SHP77 (cell line): ENCODE measurements at places on chromosomes 2 and 18.

DNA sequence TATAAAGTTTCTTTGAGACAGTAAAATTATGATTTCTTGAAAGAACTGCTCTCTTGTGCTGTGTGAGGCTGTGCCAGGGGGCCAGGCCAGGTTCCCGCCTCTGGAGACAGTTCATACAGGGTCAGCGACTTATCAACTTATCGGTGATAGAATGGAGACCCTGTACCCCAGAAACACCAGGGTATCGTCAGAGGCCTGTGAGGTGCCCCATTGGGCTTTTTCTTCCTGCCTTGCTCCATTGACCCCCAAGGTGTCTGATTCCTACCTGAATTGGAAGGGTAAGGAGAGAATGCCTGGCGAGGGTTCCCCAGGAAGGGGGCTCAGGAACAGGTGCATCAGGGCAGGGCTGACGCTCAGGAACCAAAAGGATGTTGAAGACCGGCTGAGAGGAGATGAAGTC, 4.3 kb downstream of the DLX1 start:
- DNase-seq: no peak

GRCh38 chr2:142877216-142877838, at the start of gene KYNU:
KYNU (plus strand) TSS chr2:142877664; CDS start chr2:142885368, 7,704 bp downstream.
- no peak for DNase-seq

- no peak for DNase-seq
These were observed 188.3 kb downstream of the ETAA1 start for GRCh38 chr2:67585400-67585799.

DNA sequence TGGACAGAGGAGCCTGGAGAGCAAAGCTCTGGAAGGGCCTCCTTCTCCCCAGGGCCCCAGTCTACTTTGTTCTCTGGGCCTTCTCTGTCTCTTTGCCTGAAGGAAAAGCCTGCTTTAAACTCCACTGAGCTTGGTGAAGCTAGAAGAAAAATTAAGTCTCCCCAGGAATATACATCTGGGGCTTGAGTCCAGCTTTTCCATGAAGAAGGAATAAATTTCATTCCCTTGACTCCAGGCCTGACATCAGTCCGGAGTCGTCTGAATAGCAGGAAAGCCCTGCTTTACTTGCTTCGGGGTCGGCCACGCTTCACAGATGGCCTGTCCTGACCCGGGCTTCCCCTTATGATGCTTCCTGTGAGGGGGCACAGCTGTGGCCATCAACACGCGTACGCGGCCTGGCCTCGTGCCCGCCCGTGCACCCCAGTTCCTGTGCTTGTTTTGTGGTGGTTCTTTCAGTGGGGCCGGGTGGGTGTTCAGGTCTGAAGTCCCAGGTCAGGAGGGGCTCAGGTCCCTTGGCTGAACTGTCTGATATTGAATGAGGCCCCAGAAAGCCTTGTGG, 73.6 kb downstream of the ACOXL start:
- DNase-seq: no peak

GRCh38 chr2:136281281-136282114, 163.5 kb upstream of the CXCR4 start:
- DNase-seq: no peak

DNA sequence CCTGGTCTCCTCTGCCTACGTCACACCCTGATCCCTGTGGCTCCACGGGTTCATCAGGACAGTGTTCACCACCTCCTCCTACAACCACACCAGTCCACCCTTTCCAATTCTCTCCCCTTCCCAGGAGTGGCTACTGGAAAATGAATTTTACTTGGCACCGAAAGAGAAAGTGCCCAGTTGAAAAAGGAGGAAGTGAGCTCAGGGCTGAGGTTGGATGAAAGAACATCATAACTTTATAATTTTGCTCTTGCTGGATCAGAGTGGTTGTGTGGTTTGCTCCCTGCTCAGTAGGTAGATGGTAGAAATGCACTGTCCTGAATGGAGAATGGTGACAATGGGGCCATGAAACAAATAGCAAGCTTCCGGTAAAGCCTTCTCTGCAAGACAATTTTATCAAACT, 140.3 kb upstream of the DDX18 start:
- DNase-seq: no peak

DNA sequence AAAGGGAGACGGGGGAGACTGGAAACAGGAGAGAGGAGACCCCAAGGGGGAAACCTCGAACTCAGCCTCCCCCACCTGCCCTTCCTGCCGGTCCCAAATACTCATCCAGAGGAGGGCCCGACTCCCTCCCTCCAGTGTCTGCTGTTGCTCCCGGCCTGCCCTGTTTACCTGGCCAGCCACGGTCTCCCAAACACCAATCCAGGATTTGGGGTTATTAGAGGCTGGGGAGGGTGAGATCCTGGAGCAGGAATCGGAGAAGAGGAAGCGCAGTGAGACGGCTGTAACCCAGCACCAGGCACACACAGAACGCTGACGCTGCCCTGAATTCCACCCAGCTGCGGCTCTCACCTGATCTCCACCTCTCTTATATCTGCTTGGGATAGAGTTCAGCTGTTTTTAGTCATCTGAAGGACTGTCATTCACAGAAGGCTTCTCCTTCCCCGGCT, 213.0 kb downstream of the TNS1 start:
- no peak for DNase-seq

GRCh38 chr2:96233880-96234316, 25.3 kb upstream of the STARD7 start:
- no peak for DNase-seq

DNA sequence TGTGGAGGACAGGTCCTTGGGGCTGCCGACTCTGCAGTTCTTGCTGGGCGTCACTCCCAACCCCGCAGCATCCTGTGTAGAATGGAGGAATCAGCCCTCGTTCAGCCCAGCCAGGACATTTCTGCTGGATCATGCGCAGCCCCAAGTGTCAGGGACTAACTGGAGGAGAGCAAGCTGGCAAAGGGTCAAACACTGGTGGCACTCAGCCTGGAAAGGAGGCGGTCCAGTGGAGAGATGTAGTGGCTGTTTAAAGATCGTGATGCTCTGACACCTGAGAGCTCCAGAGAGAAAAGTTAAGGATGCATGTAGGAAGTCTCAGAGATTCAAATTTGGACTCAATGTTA, 63.6 kb upstream of the SH3RF3 start:
- no peak for DNase-seq

DNA sequence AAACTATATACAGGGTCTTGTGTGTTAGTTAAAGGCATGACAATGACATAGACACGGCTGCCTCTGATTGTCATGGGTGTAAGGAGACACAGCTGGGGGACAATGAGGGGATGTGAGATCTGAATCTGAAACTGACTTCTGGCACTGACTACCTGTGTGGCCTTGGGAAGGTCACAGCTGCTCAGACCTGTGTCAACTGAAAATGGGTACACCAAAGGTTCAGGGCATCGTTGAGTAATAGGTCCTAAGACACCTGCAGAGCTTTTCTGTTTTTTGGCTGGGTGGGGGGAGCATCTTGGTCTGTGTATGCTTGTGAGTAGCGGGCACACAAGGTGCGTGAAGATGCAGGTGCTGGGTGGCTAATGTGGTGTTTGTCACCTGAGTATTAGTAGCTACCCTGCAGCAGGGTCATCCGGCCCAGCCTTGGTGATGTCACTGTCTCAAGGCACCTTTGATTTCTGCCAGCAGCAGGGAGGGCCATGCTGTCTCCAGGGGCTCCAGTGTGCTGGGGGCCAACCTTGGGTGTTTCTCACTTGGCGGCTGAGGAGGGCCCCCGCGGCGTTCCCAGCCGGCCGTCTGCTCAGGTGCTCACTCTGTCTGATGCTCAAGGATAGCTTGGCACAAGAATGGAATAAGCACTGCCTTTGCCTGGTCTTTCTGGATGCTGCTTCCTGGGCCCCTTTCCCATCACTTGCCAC, 53.1 kb upstream of the HS6ST1 start:
- no peak for DNase-seq

GRCh38 chr2:57084697-57085281, 901.0 kb downstream of the CCDC85A start:
- DNase-seq: no peak

DNA sequence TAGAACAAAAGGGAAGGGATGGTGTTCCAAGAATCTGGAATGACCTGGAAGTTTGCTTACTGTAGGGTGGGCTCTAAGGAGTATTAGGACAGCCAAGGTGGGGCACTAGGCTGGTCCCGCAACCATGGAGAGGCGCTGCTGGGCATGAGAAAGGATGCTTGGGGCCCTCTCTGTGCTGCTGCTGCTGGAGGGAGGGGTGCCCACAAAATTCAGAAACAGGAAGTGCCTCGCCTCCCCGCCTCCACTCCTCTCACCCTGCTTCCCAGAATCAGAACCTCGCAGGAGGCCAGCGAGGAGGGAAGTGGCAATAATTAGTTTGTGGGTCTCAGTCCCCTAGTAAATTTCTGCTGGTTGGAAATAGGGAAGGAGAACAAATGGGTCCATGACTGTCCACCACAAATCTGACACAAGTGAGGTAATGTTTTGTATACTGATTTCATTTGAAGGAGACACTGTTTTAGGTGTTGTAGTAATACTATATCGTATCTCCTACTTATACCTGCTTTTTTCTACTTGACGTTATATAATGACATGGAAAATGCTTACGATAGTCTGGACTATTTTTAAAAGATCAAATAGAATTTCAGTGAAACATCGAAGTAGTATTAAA, 7.9 kb upstream of the PDCL3 start:
- DNase-seq: no peak

GRCh38 chr2:104658904-104659591, 194.9 kb upstream of the POU3F3 start:
- no peak for DNase-seq
